ENCODE measurements at places on chromosomes 3 and 15.

- DNase-seq, result no peak
Observed at GRCh38 chr3:41216993-41217392, 17.7 kb downstream of the CTNNB1 start.

GRCh38 chr3:150723946-150724345 lies 20.2 kb upstream of the ERICH6 start:
- DNase-seq, result no peak

DNA sequence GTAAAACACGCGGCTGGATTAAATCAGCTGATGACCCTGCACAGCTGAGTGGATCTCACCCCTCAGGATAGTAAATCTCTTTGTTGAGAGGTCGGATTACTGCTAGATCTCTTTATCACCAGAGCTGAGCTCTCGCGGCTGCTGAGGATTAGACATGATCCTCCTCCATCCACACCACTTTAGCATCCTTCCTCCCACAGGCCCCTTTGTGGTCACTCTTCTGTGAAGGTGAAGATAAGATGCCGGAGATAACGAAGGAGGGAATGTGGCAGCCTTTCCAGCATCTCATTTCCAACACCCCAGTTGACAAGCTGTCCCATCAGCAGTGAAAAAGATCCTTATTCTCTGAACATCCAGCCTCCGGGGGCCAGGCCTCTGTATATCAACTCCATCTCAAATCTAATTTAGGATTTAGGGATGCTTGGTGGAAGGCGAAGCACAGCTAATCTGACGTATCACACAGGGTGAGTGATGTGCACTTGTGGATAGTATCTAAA lies 47.5 kb upstream of the SELENOK start:
- DNase-seq, result no peak

DNA sequence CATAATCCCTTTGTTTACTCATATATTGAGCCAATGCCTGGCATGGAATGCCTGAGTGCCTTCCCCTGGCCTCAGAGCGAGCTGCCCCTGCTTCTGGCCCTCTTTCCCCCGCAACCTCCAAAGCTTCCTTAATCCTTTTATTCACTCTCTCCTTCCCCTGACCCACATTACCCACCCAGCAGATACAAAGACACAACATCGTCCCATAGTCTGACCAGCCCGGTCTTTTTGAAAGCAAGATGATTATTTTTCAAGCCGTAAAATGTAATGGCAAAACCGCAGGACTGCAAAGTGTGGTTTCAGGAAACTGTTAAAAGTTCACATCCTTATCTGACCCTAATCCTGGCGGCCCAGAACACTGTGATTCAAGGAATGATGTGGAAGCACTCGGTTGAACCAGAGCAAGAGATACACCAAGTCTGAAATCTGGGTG lies 78.4 kb upstream of the LRTM1 start:
- DNase-seq, result no peak

- no peak for DNase-seq
Observed at GRCh38 chr3:100436951-100437350, 35.6 kb downstream of the LNP1 start.

GRCh38 chr3:149548669-149549065 lies 74.2 kb downstream of the TM4SF4 start:
- no peak for DNase-seq

GRCh38 chr3:51691021-51691420 lies 15.8 kb upstream of the GRM2 start:
- DNase-seq, result no peak

- no peak for DNase-seq
Observed at GRCh38 chr3:96331341-96331740, 483.1 kb upstream of the EPHA6 start.

DNA sequence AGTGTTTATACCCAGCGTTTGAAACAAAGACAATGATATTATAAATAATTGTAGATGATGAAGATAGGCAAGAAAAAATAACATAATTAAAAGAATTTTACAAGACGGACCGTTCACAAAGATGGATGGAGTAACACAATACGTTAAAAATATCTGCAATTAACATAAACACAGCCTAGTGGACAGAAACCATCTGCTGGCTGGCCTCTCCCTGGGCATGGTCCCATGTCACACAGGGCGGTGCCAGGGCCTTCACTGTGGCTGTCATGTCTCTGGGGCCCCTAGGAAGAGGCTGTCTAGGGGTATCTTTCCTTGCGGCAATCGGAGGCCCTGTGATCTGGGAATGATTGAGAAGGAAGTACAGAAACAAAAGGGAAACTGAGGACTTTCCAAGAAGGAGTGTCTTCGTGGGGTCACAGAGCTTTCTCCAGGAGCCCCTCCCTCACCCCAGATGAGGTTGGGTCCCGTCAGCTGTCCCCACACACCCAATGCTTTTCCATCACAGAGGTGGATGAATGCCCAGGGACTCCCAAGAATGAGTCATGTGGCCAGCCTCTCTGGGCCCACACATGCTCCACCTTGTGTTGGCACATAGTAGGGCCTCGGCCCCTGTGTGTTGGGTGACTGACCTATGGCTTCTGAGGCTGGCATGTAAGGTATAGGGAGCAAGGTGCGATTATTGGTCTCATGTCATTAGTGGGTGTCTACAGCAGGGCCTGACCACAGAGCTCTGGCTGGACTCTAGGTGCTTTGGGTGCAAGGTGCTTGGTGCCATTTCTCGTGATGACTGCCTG lies 87.1 kb downstream of the DNAJB8 start:
- no peak for DNase-seq

DNA sequence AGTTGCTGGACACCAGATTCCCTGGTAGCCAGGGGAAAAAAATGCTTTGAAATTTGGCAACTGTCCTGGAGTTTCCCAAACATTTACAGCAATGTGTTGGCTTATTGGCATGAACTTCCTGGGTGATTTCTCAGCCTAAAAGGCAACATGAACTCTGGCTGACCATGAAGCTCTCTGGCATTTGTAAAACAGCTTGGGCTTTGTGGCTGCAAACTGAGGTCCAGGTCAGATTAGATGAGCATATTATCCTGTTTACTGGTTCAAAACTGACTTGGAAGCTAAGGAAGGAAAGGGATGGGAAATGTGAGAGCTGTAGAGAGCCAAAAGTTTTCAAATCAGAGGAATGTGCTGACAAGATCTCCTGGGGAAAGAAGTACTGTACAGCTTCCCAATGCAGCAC lies 139.0 kb downstream of the P3H2 start:
- peak; percentile 70 for DNase-seq

DNA sequence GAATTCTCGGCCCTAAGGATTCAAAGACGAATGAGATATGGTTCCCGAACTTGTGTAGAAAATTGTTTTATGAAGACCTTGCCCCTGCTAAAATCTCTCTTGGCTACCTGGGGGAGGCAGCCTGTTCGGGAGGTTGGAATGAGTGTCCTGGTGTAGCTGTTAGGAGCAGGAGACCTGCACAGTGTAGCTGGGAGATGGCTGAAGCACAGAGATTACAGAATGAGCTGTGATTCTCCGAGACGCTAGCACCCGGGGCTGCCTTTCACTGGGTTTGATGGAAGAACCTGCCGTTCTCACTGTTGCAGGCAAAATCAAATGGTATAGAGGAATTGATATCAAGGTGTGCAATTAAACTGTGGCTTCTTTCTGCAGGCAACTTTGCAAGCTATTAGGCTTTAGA lies 68.0 kb downstream of the TRAK1 start:
- no peak for DNase-seq

GRCh38 chr3:188473591-188474288 lies 319.8 kb downstream of the LPP start:
- no peak for DNase-seq

DNA sequence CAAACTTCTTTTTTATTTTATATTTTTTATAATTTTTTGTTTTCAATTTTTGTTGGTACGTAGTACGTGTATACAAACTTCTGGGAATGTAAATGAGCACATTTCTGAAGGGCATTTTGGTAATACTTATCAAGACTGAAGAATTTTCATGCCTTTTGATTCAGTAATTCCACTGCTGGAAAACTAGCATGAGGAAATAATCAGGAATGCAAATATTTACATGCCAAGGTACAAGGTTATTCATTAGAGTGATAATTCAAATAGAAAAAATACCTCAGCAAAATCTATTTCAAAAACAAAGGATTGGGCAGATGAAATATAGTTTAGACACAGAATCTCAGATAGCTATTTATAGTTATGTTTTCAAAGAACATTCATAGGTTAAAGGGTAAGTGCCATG lies 128.7 kb downstream of the DMXL2 start:
- DNase-seq, result no peak

DNA sequence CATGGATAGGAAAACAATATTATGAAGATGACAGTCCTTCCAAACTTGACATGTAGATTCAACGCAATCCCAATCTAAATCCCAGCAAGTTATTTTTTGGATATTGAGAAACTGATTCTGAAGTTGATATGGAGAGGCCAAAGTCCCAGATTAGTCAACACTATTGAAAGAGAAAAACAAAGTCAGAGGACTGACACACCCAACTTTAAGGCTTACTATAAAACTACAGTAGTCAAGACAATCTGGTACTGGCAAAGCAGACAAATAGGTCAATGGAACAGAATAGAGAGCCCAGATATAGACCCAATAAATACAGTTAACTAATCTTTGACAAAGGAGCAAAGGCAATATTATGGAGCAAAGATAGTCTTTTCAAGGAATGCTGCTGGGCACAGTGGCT lies 119.2 kb upstream of the ASB14 start:
- no peak for DNase-seq

DNA sequence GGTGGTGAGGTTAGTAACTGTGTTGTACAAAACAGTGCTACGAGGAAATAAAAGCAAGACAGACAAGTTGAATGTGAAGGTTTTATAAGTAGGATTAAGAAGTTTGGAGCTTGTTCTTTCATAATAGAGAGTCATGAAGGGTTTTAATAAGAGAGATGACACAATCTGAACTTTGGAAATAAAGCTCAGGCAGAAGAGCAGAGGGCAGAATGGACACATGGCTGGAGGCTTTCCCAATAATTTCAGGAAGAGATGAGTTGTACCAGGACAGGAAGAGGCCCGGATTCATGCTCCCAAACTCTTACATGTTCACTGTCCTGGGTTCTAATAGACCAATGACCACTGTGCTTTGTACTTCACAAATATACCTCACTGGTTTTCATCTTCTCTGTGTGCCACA lies 194.8 kb downstream of the SLC9A9 start:
- DNase-seq, result no peak

DNA sequence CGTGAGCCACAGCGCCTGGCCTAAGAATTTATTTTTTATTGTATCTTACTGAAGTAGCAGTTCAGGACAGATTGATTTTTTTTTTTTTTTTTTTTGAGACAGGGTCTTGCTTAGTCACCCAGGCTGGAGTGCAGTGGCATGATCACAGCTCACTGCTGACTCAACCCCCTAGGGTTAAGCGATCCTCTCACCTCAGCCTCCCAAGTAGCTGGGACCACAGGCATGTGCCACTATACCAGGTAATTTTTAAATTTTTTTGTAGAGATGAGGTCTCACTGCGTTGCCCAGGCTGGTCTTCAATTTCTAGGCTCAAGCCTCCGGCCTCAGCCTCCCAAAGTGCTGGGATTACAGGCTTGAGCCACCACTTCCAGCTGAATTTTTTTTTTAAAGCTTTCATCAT lies 99.8 kb upstream of the HERC1 start:
- DNase-seq, result no peak

DNA sequence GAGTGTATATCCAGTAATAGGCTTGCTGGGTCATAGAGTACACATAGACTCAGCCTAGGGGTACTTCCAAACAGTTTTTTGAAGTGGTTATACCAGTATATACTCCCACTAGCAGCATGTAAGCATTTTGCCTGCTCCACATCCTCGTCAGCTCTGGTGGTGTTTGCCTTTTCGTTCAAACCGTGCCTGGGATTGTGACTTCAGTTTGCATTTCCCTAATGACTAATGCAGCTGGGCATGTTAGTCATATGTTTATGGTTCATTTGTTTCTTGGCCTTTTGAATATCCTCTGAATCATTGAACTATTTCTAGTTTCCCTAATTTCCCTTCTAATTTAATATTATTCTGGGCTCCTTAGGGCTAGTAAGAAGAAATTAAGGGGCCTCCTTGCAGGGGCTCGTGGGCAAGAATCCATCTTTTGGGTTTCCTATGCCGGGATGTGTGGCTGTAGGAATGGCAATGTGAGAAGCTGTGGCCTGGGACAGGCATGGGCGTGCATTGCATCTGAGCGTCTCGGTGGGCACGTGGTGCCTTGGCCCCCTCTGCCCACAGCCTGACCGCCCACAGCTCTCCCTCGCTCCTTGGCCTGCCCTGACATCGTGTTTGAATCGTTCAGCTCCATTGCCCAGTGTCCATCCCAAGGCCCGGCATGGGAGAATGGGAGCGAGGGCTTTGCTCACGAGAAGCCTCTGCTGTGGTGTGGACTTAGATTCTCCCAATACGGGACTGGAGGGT lies 26.4 kb downstream of the FAH start:
- DNase-seq, result peak; percentile 78

DNA sequence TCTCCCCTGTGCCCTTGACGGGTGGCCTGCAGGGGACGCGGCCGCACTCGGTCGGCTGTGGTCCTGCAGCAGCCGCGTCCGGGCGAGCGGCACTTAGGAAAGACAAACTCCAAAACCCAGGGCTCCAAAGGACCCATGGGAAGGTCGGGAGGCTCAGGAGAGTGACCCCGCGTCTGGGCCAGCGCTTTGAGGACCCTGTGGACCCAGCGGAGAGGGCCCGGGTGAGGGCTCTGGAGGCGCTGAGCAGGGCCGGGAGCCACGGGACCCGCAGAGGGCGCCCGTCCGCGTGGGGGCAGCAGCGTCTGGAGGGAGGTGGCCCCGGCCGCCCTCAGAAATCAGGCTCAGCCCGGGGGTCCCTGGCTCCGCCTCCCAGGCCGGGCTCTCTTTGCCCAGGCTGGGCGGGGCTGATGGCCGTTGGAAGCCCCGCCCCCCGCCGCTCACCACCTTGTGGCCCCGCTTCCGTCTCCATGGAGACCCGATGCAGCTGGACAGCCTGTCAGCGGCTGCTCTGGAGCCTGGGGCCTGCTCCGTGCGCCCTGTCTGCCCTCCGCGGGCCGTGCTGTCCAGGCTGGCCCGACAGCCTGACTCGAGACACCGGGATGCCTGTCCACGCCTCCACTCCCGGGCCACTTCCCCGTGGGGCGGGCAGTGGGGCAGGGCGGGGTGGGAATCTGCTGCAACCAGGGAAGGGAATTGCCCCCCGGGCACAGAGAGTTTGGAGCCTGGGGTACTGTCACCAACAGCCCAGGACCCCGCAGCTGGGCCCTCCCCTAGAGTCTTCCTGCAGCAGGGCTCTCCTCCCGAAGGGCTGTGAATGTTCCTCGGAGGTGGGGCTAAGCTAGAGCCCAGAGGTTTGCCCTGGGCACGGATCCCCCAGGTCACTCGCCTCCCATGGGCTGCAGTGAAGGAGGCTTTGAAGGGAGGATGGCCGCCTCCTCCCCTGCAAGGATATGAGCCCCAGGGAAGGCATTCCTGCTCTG lies 34.8 kb upstream of the RPL32 start:
- no peak for DNase-seq

- DNase-seq, result no peak
Observed at GRCh38 chr15:88664151-88664778, 25.4 kb downstream of the ISG20 start.

GRCh38 chr15:50886139-50886467 lies 22.4 kb upstream of the AP4E1 start:
- no peak for DNase-seq

- no peak for DNase-seq
Observed at GRCh38 chr3:49930168-49930690, 618 bp upstream of the MON1A start.

- DNase-seq, result no peak
Observed at GRCh38 chr3:194054016-194054415, 81.9 kb upstream of the HES1 start.
